ENCODE measurements at places on chromosomes 6 and 20.

GRCh38 chr6:166526937-166527336 lies 59.5 kb downstream of the RAMACL start:
- DNase-seq: no peak

DNA sequence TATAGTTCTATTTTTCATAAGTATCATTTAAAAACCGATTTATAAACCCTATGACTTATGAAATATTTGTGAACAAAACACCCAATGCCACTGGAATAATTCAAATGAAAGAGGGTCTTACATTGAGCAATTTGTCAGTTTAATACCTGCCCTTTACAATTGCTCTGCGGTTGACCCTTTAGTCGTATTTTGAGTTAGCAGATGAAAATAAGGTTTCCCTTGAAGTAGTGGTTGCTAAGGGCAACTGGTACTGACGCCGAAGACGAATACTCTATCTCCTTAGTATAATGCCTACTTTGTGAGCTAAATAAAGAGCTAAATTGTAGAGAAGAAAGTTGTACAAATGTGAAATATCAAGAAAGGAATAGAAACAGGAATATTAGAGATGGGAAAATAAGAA lies 69.4 kb downstream of the KCNQ5 start:
- no peak for DNase-seq

DNA sequence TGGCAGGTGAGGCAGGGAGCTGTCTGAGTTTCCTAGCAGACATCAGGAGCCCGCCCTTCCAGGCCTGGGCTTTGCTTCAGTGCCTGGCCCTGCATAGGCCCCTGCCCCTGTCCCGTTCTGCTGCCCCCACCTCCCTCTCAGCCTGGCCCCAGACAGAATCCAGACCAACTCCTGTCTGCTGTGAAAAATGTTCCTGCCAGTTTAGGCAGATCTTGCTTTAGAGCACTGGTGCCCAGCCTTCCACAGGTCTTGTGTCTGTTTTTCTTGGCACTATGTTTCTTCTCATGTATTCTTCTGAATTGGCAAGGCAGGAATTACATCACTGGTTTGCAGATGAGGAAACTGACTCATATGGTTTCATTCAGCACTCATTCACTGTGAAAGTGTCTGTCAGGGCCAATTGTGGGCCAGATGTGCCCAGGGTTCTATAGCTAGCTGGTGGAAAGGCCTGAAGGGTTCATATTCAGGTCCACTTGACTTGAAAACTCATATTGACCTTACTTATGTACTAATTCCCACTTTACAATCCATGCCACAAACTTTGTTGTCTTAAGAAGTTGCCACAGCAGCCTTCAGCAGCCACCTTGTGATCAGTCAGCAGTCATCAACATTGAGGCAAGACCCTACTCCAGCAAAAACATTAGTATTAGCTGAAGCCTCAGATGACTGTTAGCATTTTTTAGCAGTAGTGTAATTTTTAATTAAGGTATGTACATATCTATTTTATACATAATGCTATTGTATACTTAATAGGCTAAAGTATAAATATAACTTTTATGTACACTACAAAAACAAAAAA lies 40.5 kb downstream of the HLA-F start:
- no peak for DNase-seq

- DNase-seq: no peak
Measured at GRCh38 chr6:42370323-42370985, 81.3 kb downstream of the TRERF1 start.

DNA sequence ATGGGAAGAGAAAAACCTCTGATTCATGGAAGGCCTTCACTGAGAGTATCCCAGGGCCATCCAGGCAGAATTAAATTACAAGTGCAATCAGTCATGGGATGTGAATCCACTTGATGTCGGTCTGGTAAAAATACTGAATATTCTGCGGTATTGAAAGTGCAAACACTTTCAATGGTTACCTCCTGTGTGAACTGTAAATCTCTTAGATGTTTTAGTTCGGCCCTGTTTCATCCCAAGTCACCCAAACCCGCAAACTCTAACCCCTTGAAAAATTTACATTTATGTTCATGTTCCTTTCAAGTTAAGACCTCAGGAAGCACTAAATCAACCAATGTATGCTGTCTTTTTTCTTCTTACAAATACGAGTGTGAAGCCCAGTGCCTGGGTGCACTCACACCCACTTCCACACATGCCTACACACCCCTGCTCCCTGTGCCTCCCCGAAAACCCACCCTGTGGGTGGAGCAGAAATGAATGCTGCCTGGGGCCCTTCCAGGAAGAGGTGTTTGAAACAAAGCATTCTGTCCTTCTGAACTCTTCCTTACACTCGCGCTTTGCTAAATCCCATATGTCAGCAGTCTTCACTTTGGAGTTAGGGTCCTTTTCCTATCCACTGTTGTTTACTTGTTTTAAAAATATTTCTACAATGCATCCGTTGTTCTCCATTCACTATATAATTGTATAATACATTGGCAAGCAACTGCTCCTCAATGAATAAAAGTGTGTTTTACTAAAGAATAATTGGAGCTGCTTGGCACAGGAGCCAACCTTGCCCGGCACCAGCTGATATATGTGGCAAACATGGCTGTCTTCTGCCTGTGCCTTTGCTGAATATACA lies 62.7 kb downstream of the FYN start:
- DNase-seq: no peak

- DNase-seq: no peak
Measured at GRCh38 chr6:136086686-136087085, 163.4 kb downstream of the MTFR2 start.

DNA sequence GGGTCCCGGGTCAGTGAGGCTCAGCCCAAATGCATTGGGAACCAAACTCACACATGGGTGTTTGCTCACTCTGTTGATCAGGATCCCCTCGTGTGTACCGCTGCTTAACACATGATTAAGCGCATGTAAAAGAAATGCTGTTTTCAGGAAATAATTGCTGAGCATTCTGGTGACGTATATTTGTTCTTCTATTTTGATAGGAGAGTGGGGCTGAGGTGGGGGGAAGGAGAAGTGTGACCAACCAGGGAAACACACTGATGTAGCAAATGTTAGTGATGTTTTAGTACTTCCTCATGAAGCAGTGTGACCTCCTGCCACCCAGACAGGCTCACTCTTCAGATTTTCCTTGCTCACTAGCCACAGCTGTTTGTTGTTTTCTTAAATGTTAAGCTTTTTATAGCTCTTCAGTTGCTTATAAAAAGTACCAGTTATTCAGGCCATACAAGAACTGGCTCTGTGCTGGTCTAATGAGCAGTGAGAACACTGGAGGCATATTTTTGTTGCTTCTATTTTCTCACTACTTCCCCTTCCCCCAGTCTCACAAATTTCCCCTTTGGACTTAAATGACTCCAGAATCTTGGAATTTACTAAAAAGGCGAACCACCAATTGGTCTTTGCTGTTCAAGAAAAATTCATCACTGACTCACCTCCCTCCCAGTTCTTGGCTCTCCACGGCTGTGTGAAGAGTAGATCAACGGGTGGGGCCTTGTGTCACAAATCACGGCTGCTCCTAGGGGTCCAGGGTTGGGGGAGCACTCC lies 79.2 kb upstream of the BACH2 start:
- no peak for DNase-seq

DNA sequence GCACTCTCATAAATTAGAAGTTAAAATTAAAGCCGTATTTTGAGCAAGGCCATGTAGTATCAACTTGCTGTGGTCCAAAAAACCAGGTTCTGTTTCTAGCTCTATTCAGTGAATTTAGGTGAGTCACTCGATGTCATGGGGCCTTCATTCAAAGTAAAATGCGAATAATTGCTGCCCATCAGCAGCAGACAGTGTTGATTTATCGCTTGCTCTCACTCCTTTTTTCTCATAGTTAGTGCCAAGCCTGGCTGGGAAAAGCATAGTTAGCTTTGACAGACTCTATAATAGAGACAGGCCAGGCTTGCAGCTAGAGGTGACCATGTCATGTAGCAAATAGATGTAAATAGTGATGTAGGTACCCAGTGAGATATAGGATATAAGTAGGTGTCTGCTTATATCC lies 136.0 kb downstream of the EDN1 start:
- DNase-seq: no peak

- no peak for DNase-seq
Measured at GRCh38 chr6:44119704-44120262, 7.5 kb downstream of the MRPL14 start.

GRCh38 chr6:89295981-89296380 lies 19.1 kb downstream of the GABRR2 start:
- no peak for DNase-seq

- no peak for DNase-seq
Measured at GRCh38 chr6:134111062-134111677, 58.7 kb upstream of the SLC2A12 start.

DNA sequence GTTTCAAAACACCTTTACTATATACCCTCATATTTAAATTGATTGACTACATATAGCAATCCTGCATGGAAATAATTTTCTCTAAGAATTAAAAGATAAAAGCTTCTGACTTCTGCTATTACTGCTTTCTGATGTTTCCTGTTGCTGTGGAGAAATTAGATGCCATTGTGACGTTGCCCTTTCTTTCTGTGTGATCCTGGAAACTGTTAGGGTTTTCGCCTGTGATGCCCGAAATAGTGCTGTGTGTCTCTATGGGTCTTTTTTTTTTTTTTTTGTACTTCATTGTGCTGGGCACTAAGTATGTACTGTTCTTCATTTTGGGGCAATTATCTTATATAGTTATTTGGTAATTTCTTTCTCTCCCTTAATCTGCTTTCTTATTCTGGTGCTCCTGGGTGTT lies 205.0 kb downstream of the ARID1B start:
- DNase-seq: no peak

DNA sequence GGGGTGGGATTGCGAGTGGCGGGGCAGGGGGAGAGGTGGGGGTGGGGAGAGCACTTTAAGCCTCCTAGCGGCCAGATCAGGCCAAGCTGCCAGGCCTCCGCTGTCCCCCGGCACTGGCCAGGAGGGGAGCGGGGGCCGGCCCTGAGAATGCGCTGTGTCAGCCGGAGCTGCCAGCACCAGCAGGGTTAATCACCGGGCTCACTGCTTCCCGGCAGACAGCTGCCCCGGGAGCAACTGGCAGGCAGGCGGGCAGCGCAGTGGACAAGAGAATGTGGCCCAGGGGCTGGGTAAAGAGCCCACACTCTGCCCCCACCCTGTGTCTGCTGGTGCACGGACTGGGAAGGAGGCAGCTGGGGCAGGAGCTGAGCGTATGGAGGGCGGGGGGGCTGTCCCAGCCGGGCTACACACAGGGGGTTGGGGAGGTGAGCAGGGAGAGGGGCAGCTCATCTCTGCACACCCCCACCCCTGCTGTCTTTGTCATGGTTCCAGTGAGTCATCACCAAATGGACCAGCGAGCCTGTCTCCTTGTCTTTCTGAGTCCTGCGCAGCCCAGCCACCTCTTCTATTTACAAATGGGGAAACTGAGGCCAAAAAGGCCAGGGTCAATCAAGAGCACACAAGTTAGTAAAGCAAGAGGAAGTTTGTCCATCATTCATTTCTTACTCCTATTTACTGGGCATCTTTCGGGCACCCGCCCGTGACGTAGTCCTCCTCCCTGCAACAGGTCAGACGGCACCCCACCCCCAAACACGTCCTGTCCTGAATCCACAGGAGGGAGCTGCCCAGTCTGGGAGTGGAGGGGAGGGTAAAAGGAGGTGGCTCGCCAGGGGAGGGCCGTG lies 2.1 kb upstream of the LAMA5 start:
- DNase-seq: no peak

- DNase-seq: no peak
Measured at GRCh38 chr6:148422085-148422484, 79.4 kb downstream of the SASH1 start.

- no peak for DNase-seq
Measured at GRCh38 chr20:23241416-23241815, 109.2 kb upstream of the NXT1 start.

DNA sequence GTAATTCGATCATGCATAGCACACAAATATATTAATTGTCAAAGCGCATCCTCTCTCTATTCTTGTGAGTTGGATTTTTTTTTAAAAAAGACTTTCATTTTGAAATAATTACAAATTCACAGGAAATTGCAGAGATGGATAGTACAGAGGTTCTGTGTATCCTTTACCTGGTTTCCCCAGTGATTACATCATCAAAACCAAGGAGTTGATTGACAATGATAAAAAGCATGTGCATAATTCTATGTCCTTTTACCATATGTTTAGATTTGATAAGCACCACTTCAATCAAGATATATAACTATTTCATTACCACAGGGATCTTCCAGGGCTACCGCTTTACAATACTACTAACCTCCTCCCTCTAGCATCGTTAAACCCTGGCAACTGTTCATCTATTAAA lies 40.2 kb downstream of the CCN2 start:
- no peak for DNase-seq

DNA sequence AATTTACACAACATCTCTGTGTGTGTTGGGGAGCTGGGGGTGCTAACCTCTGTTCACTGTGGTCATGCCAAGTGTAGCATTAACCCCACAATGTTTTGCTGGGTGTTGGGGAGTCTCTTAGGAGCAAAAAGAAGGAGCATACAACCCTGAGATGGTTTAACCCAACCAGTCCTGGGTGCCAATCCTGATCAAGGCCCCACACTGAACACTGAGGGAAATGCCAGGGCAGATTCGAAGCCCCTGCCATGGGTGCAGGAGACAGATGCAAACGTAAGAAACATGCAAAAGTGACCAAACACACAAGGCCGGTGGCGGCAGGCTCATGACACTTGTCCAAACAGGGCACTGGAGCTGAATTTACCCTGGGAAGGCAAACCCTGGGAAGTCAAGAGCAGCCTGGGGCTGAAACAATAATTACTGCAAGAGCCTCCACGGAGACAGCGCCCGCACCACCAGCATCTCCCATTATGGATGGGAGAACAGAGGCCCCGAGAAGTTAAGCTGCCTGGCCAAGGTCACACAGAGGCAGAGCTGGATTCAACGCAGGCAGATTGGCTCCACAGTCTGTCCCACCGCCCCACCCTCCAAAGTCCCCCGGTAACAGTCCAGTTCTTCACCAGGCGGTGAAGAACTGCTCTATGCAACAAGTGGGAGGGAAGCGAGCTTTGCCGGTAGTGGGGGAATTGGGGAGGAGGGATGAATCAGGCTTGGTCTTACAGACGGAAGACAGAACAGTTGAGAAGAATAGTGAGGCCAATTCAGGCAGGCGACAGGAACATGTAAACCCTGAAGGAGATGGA lies 8.5 kb downstream of the ACSS1 start:
- no peak for DNase-seq

Data from COR-L47 (cell line).